SIG-M5 (cell line): ENCODE measurements at places on chromosomes 5 and 9.

DNA sequence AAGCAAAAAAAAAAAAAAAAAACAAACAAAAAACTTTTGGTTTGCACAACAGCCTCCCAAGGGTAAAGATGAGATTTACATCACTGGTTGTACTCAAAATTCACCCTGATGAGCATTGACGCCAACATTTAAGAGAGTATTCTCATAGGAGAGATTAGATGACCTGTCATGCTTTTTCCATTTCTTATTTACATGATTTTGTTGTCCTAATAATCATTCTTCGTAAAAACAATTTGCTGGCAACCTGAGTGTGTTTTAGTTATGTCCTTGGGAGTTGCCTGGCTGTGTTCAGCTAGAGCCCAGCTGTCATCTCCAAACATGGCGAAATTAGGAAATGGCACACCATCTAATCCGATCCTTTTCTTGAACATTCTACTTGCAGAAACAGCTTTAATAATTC lies 186.4 kb upstream of the MRPS30 start:
- DNase-seq, result no peak

DNA sequence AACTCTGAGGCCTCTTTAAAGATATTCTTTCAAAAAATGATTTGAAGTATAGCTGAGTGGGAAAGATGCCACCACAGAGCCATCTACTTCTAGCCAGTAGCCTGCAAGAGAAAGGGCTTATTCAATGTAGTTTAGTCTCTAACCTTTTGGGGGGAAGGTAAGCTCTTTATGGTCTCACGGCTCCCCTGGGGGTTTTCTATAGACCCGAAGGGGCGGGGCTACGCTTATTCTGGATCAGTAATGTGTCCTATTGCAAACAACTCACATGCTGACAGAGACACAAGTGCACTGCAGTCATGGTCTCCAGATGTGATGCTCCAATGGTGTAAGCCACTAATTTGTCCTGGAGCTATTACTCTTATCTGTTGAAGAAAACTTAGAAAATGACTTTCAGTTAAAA lies 53.4 kb upstream of the RPS23 start:
- no peak for DNase-seq

GRCh38 chr9:91914937-91915336 lies 35.1 kb downstream of the ROR2 start:
- no peak for DNase-seq

DNA sequence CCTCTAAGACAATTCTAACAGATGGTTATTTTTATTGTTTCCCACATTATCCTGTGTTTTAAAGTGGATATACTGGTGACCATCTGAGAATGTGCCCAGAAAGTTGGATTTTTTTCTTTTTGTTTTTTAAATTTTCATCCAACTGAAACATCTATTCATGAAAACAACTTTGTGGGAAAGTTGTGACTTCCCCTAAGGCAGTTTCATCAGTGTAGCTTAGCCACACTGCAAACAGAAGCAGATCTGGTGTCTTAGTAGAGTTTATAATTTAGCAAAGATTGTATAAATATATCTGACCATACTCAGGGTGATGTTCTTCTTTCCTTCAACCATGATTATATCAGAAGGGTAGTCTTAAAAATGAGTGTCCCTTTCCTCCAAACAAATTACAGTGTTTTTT lies 1241.3 kb downstream of the MAT2B start:
- DNase-seq, result no peak

DNA sequence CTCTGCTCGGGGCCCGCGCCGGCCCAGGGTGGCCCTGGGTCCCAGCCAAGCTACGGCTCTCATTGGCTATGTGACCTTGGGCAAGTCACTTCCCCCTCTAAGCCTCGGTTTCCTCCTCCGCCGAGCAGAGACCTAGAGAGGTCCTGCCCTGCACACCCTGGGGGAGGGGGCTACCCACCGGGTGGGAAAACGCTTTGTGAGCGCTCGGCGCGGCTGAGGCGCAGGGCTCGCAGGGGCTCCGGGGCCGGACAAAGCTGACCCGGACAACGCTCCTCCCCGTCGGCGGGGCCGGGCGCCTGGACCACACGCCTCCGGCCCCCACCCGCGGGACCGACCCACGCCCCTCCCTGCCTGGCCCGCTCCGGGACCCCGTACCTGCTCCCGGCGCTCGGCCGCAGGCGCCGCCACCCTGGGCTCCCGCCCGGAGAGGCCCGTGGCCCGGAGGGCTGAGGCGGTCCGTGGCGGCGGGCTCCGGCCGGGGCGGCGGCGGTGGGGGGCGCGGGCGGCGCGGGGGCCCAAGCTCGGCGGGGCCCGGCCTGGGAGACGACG lies 85.7 kb upstream of the MELK start:
- DNase-seq, result peak; percentile 21

- DNase-seq, result no peak
Observed at GRCh38 chr9:16591092-16591491, 279.4 kb downstream of the BNC2 start.

- no peak for DNase-seq
Observed at GRCh38 chr9:85723215-85723614, 18.5 kb downstream of the AGTPBP1 start.

- no peak for DNase-seq
Observed at GRCh38 chr5:53667621-53668020, 107.2 kb downstream of the NDUFS4 start.

GRCh38 chr9:134217431-134218210 lies 53.3 kb upstream of the RNU6ATAC start:
- DNase-seq, result no peak

DNA sequence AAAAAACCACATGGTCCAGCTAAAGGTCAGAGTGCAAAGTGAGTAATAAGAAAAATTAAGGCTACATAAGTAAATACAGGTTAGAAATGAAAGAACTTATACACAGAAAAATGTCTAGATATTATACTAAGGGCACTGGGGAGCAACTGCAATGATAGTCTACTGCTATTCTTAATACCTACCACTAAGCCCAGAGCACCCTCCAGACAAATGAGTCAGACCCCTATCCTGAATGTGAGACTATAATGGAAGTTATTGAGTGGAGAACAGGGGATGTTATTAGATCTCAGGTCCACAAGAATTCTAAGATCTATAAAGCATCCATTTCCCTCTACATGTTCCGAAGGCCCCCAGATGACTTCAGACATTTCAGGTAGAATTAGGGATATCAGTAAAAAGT lies 438.3 kb downstream of the PRELID2 start:
- no peak for DNase-seq

GRCh38 chr9:131590907-131591844 lies 45.9 kb downstream of the PRRT1B start:
- no peak for DNase-seq

DNA sequence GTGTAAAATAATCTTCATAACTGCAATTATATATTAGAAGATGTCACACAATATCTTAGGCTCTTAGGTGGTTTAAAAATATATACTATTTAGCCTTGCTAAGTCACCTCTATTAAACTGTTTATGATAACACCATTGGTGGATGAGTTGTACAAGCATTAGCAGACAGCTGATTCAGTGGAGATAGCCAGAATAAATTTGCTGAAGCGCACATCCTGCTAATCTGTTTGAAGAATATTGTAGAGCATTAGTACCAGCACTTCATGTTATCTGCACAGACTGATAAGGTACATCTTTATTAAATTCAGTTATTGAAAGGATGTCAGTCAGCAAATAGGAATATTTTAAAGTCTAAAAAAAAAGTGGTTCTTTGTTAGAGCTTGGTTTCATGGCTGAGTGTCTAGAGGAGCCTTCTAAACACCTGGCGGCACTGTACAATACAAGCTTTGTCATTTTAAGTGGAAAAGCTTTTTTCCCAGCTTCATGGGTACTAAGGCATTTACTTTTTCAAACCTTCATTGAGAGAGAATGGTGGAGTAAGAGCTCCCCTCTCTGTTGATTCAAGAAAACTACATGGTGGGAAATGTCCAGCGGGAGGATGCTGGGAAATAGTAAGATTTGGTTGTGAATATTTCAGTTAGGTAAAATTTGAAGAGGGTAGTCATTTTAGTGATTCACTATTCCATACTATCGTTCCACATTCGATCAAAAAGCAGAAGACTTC lies 275.1 kb downstream of the SLF1 start:
- no peak for DNase-seq
